Amniotic stem cell (primary cell): ENCODE measurements at places on chromosomes 3 and 15.
A peak's percentile ranks its signal among the peaks of the same experiment; 100 is the strongest.

- no peak for DNase-seq
These were observed 75.8 kb downstream of the CTNNB1 start for GRCh38 chr3:41274944-41275668.

DNA sequence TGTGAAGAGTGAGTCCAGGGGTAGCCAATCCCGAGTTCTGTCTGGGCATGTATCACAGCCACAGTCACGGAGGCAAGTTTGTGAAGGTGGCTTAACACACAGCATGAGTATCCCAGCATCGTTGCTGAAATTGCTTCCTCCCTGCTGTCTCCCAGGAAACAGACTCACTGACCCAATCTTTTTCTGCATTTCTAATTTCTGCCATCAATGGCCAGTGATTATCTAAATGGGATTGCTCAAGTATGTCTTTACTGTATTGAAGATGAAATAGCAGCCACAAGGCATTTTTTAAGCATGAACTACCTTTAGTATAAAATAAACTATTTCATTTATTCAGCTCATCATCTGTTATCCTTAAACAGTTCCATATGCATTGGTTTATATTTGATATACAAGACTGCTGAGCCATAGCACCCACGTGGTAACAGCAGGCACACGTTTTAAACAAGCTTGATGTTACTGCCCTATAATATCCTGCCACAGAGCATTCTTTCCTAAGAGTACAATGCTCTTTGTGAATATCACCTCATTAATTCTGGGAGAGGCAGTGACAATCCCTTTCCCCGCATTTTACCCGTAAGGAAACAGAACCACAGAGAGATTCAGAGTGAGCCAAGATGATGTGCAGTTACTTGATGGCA is 276.6 kb upstream of the THBS1 start:
- peak; percentile 82 for DNase-seq

GRCh38 chr3:127264292-127264691 is 23.6 kb downstream of the PRR20G start:
- DNase-seq = no peak

- DNase-seq = no peak
These were observed 104.1 kb upstream of the TNFAIP8L3 start for GRCh38 chr15:51198701-51199232.

DNA sequence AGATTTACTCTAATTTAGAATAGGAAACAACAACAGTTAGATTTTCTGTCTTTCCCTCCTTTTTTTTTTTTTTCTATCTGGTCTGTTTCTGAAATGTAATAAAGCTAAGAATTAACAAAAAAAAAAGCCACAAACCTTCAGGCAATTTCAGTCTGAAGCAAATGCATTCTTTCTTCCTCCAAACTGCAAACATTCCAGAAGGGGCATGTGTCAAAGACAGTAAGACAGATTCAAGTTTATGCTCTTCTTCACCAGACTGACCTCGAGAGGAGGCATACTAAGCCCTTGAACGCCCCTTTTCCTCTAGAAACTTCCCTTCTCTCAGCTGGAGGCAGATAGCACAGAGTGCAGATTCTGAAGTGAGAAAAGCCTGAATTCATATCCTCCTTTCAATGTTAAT is 654.6 kb upstream of the LMCD1 start:
- no peak for DNase-seq

- no peak for DNase-seq
These were observed 173.6 kb downstream of the PPM1L start for GRCh38 chr3:160929595-160929994.

DNA sequence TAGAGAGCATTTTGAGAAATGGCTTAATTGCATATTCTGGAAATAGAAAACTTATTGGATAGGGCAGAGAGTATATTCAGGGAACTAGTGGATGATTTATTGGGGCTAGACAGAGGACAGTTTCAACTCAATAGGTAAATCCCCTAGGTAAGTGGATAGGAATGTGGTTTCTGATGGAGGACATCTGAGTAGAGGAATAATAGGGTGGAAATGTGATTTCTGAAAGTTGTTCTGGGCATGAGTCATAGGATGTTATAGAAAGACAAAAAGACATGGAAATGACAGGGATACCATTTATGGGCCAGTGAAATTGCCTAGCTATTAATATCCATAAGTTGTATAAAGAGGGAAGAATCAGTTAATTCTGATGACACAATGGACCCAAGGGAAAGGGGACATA is 563.3 kb upstream of the GOLIM4 start:
- DNase-seq = no peak

GRCh38 chr3:194602669-194603171 is 30.5 kb downstream of the TMEM44 start:
- no peak for DNase-seq

DNA sequence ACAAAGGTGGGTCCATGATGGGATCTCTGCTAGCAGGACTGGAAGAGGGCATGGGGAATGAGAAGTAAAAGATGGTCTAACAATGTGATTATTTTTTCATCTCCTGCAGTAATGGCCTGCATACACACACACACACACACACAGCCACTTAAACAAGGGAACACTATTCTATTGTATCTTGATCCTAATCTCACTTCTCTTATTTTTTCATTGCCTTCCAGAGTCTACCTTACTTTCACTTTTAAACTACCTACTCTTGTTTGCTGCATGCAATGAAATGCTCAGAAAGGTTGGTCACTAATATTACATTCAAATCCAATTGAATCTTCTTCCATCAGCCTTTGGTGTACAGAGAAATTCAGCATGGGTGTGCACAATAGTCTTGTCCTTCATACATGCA is 853.8 kb downstream of the IGSF11 start:
- DNase-seq = no peak

DNA sequence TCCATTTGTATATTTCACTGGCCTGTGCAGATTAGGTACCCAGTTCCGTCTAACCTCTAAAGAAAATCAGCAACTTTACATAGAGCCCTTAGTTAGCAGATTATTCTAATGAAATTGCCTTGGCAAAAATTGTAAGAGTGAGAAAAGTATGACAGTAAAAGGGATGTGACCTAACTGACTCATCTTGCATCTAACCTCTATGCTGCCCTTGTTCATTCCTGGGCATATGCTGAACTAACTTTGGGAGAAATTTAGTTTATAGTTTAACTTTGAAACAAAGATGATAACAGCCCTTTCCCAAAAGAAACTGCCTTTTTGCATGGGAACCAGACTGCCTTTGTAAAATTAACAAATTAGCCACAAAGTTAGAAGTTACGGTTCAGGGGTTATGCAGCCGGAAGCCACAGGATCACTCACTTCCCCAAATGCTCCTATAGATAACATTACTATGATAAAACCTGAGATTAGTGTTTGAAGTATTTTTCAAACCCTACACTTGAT is 839.8 kb upstream of the ALCAM start:
- DNase-seq = no peak

DNA sequence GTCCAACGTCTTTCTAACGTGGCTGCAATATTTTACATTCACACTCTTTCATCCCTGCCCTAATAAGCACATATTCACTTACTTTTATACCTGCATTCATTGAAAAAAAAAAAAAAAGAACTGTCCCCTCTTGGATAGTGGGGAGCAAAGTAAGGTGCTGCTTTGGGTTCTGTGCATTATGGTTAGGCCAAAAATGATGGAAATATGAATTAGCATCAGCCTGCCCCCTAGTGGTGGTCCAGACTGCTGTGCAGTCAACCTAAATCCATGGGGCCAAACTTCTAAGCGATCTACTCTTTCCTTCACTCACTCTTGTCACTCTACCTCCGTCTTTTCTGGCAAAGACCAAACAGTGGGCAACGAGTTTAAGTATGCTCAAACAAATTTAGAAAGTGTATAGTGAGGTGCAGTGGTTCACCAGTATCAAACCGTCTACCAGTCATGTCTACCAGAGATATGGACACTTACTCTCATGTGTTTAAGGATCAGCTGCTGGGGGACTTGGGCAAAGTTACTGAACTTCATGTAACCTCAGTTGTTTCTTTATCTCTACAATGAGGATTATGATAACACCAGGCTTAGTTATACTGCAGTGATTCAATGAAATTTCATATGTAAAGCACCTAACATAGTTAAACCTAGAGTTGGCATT is 61.5 kb upstream of the GRM7 start:
- no peak for DNase-seq

DNA sequence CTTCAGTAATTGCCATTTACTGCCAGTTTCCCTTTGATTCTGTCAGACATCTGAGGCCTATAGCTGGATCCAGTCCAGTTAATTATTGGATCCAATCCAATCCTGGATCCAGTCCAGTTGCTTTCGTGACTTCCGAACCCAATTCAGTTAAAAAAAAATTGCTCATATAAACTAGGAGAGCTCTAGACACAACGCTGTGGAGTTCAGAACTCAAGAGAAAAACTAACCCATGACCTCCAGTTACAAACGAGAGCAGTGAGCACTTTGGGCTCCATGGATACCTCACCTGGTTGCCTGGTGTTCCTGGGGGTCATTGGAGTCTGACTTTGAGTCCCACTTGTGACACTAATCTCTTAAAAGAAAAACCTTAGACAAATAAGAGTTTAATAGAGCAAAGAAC is 269.8 kb downstream of the THSD4 start:
- DNase-seq = no peak

DNA sequence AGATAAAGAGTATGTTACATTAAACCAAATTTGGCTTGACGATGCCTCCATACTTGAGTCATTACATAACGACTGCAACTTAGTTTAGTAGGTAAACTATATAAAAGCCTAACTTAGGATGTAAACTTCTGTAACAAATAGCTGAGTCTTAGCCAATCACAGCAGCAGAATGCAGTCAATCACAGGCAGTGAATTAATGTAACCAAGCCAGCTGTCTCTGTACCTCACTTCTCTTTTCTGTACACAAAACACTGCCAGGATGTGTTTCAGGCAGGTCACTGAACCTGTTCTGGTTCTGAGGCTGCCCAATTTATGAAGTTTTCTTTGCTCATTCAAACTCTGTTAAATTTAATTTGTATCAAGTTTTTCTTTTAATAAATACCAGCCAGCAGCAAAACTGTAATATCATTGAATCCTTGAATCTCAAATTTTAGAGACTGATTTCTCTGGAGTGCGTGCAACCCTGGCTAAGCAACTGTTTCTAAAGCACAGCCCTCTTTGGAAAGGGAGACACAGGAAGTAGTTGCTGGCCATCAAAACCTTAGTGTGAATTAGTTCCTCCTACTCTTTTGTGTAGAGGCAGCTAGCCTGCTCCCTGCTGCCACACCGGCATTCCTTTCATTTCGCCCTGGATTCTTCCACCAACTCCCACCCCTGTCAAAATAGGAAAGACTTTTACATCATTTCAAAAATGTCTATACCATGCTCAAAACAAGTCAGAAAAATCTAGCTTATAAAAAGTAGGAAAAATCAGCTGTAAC is 15.2 kb downstream of the RFTN1 start:
- DNase-seq = no peak

DNA sequence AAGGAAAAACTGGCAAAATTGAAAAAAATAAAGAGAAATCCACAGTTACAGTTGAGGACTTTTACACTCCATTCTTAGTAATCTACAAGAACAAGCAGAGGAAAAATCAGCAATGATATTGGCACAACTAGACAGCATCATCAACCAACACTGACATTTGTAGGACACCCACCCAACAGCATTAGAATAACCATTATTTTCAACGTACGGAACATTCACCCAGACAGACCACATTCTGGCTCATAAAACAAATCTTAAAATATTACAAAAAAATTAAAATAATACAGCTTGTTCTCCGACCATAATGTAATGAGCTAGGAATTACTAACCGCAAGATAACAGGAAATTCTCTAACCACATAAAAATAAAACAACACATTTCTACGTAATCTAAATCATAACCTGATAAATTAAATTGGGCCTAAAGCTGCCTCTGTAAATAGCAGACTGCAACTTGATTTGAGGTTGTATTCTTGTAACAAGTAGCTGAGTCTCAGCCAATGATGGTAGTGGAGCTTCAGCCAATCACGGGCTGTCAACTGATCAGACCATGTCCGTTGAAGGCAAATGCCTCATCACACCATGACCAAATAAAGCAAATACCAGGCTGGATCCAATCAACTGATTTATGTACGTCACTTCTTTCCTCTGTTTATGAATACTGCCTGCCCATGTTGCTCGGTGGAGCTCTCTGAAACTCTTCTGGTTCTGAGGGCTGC is 9.2 kb downstream of the PLSCR4 start:
- no peak for DNase-seq

DNA sequence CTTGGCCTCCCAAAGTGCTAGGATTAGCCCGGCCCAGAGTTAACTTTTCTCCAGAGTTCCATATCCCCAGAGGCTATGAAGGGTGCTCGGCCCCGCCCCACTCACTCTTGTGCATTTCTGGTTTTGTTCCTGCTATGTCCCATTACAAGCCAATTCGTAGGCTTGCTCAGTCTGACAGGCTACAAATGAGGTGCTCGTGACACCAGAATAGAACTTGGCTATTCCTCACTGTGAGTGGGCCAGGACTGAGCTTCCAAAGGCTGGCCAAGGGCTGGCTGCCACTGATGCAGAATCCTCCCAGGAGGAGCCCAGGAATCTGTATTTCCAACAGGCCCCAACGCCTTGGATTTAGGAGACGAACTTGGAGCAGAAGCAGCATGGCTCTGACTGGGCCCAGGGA is 282.7 kb upstream of the C2CD4B start:
- DNase-seq = no peak

DNA sequence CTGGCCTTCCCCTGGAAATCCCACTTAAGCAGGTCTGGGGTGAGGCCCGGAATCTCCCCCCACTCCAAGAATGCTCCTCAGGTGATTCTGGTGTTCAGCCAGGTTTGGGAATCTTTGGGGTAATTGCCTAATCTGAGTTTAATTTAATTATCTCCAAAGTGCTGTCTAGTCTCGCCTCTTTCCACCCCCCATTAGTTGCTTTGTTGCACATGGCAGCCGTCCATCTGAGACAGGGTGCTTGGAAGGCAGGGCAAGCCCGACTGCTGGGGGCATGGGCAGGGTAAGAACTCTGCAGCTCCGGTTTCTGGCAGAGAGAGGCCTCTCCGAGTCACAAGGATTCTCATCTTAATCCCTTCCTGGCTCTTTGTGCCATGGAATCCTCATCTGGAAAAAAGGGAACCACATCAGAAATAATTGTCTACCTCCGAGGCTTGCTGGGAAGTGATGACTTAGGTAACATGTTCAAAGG is 15.0 kb downstream of the IL17RD start:
- no peak for DNase-seq

DNA sequence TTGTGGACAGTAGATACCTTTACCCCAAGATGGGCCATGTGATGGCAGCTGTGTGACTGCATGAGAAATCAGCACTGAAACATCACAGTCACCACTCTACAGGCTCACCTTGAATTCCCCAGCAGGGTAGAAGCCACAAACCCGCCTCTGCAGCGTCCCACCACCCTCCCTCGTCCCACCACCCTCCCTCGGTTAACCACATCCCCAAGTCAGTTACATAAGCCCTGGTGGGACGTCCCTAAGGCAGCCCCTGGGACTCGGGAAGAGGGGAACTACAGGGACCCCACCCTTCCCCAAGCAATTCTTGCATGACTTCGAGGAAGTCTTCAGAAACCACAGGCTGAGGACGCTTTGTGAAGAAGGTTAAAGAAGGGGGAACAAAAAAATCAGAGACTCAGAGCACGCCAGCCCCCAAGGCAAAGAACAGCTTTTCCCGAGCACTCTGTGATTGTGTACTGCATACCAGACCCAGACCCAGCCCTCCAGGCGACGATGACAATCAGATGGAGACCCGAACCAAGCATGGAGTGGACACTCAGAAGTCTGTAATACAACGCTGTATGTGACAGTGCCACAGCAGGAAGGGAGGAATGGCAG is 60.5 kb downstream of the SH3BP5 start:
- no peak for DNase-seq

- no peak for DNase-seq
These were observed 82.2 kb downstream of the TRAK1 start for GRCh38 chr3:42173307-42173706.

GRCh38 chr3:187958432-187959003 is 195.4 kb upstream of the LPP start:
- no peak for DNase-seq
